Posterior vena cava (tissue), 2 donors: ENCODE measurements at places on chromosomes 3 and 15. TPM values are rescaled to one million over a fixed set of nuclear protein-coding genes. Genes with fewer than 3 reads are reported as not detected.
A peak's percentile ranks its signal among the peaks of the same experiment; 100 is the strongest.

The SEMA7A gene
- 2.0 TPM for total RNA-seq

The EEF1AKMT4 gene
- total RNA-seq: 2.5 TPM

DNA sequence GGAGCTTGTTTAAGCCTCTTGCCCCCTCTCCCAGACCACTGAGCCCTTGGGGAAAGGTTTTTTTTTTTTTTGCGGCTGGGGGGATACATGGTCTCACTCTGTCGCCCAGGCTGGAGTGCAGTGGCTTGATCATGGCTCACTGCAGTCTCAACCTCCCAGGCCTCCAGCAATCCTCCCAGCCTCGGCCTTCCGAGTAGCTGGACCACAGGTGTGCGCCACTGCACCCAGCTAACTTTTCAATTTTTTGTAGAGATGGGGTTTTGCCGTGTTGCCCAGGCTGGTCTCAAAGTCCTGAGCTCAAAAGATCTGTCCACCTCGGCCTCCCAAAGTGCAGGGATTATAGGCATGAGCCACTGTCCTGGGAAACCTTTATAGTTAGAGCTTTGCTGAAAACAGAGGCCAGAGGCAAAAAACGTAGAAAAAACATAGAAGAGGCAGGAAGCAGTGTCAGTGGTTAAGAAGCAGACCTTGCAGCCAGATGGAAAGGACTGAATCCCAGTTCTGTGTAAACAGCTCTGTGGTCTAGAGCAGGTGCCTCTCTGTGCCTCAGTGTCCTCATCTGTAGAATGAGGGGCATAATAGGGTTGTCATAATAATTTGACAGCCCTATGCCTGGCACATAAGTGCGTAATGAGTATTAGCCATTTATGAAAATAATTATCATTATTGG lies 33.1 kb downstream of the CMTM7 start:
- DNase-seq: no peak

- DNase-seq: no peak
These were observed 350.1 kb upstream of the MCTP2 start for GRCh38 chr15:93881310-93881709.

DNA sequence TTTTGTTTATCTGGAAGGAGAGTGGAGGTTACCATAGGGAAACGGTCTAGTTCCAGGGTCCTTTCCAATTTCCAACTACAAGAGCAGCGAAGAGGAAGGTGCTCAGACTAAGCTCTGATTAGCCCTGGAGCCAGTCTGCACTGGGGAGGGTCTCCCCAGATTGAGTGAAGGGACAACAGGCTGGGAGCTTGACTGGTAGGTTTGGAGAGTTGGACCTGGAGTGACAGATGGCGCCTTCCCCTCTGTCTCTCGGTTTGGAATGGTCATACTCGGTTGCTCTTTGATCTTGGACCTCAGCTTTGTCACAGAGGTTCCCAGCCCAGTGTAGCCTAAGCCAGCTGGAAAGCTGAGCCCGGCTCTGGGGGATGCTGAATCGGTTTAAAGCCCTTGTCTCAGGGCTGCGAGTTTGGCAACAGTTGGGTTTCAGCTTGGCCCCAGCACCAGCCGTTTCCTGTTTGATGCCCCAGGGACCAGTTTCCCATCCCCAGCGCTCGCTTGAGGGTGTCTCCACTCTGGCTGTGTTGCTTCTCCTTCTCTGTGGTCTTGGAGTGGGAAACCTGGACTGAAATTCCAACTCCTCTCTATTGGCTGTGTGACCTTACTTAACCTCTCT lies 53.1 kb upstream of the ULK4 start:
- DNase-seq: peak; percentile 84

GRCh38 chr3:45165497-45166283 lies 19.5 kb upstream of the CDCP1 start:
- no peak for DNase-seq

The TUSC2 gene
- 22.4 TPM for total RNA-seq

The SLC2A2 gene
- not detected for total RNA-seq

DNA sequence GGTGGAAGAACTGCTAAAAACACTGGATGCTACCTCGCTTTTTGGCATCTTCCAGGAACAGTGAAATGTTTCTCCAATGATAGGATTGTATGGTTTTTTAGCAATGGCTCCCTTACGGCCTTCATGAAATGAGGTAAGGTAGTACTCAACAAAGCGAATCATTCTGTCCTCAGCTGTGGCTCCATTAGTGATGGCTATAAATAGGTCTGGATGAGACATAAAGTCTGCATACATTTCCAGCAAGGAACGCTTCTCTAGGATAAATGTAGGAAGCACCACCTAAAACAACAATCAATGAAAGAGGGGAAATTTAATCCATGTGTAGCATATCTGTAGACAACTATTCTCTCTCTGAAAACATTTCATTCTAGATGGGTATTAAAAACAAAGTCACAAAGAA lies 32.4 kb upstream of the SNX4 start:
- DNase-seq: no peak

The PARP15 gene
- 3.5 TPM for total RNA-seq

GRCh38 chr15:64216730-64217428 lies 54.1 kb upstream of the PPIB start:
- DNase-seq: no peak

- no peak for DNase-seq
These were observed 350.5 kb upstream of the TBL1XR1 start for GRCh38 chr3:177547711-177548350.

The TEX55 gene
- total RNA-seq: not detected

GRCh38 chr3:126481808-126482502 lies 6.3 kb upstream of the ZXDC start:
- no peak for DNase-seq

The SLCO2A1 gene
- total RNA-seq: 87.8 TPM

The WHAMM gene
- 9.5 TPM for total RNA-seq

The CPA3 gene
- total RNA-seq: 16.1 TPM

GRCh38 chr3:188664795-188665194 lies 507.0 kb upstream of the TPRG1 start:
- no peak for DNase-seq

DNA sequence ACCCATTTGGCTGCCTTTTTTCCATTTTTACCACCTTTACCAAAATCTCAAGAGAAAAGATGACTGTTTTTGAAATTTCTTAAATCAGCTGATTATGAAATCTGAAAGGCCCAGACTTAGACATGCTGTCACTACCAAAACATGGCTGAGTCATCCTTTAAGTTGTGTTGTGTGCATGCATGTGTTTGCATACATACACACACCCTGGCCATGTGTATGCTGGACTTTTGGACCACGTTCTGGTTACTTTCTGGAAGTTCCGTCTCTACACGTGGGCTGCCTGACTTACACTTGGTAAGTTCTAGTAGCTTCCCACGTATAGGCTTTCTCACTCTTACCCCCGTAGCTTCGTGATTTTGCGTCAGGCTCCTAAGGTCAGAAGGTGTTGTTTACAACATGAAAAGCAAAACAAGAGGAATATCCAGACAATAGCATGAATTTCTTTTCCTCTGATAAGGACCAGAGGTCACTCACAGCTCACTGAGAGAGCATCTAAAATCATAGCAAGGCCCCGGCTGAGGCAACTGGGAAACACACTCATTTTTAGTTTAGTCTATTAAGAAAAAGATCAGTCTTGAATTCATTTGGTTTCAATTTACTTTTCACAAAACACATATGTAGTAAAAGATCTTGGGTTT lies 62.4 kb downstream of the COL8A1 start:
- no peak for DNase-seq

The ACAP2 gene
- 46.8 TPM for total RNA-seq

GRCh38 chr3:176967522-176967921 lies 229.8 kb downstream of the TBL1XR1 start:
- DNase-seq: no peak

DNA sequence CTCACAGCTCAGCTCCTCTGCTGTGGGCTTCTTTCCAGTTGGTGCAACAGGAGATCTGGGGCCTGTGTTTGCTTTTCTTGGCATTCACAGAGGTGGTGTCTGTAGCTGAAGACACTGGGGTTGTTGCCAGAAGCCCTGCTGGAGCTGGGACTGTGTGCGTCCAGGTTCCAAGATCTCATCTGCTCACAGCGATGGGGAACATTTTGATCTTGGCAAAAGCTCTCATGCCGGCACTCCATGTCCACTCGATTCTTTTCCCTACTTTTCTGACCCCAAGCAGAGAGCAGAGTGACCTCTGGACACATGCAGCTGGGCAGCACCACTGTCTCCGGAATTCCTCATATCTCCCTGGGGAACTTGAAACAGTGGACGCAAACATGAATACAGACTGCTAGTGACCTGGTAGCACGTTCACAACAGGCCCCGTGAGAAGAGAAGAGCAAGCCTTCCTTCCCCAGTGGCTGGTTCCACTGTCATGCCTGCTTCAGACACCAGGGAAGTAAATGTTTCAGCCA lies 36.1 kb upstream of the MECOM start:
- DNase-seq: peak; percentile 90

The CYP8B1 gene
- 0.14 TPM for total RNA-seq

The IL5RA gene
- not detected for total RNA-seq

DNA sequence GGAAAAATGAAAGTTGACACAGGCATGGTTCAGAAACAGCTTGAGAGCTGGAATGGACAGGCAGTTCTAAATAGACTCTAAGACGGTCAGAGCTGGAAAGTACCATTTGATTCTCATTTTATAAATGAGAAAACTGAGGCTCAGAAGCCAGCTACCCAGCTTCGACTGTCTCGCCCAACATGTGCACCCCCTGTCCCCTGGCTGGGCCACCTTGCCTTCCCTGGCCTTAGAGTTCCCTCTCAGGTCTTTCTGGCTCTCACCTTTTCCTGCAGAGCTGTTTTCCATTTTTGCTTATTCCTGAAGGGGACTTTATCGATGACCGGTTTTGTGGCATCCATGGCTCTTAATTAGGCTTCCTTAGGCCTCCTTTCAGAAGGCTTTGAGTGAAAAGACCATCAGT lies 17.3 kb upstream of the DOCK3 start:
- DNase-seq: peak; percentile 29

The RARRES1 gene
- 424 TPM for total RNA-seq
